ENCODE measurements at places on chromosomes 16 and 17.

- no peak for DNase-seq
Observed at GRCh38 chr17:47969930-47970724, 786 bp upstream of the CDK5RAP3 start.

DNA sequence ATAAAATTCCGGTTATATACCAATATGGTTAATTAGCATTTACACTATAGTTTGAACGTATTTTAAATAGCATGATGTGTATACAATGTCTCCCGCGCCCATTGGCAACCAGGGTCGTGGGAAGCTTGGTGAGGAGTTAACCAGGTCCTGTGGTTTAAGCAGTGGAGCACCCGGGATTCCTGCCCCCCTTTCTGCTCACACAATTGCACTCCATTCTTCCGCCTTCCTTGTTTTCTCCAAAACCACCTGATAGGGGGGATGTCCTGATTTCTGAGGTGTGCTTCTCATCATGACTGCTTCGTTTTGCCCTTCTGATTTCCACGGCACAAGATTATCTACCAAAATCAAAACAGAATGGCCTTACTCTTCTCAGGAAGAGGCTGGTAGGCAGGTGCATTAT is 35.8 kb downstream of the WIPI1 start:
- DNase-seq, result no peak

- no peak for DNase-seq
Observed at GRCh38 chr17:28040406-28040805, 2.1 kb upstream of the NLK start.

DNA sequence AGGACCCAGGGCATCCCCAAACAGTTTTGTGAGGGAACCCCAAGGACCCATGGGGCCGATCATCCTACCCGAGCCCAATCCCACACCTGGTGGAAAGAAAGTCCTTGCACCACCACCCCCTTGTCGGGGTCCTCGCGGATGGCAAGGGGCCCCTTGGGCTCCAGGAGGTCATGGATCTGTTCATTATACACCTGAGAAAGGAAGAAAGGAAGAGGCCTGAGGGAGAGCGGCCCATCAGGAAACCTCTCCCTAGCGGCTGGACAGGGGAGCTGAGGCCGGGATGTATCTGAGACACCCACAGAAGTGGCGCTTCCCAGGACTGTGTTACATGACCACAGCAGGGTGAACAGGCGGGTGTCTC is 12.8 kb downstream of the KIF18B start:
- no peak for DNase-seq

DNA sequence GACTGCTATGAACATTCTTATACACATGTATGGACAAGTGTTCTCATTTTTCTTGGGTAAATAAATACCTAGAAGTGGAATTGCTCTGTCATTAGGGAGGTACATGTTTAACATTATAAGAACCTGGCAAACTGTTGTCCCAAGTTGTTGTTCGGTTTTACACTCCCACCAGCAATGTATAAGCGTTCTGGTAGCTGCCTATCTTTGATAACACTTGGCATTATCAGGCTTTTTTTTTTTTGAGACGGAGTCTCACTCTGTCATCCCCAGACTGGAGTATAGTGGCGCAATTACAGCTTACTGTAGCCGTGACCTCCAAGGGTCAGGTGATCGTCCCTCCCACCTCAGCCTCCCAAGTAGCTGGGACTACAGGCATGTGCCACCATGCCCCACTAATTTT is 16.3 kb downstream of the ATAD5 start:
- DNase-seq, result no peak

GRCh38 chr16:89217388-89218191 is at the start of gene ZNF778:
Gene ZNF778 (plus strand): TSS chr16:89217703. CDS start chr16:89221128, 3,425 bp downstream.
- DNase-seq, result peak; percentile 95

DNA sequence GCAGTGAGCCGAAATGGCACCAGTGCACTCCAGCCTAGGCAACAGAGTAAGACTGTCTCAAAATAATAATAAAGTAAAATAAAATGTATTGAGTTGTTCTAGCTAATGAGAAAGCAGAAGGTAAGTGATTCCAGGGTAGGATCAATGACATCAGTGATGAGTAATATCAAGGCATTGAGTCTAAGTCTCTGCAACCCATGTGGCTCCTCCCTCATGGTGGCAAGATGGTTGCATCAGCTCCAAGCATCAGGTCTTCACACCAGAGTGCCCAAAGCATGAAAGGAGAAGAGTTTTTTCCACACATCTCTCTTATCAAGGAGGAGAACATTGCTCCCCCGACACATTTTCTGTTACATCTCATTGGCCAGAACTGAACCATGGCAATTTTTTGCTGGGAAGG is 34.8 kb upstream of the GAS7 start:
- DNase-seq, result no peak
